ENCODE measurements at places on chromosomes 5 and 9. TPM values are rescaled to one million over a fixed set of nuclear protein-coding genes. Genes with fewer than 3 reads are reported as not detected.

SPATA31D4 gene
- not detected for total RNA-seq

ITGA2 gene
- total RNA-seq, result 5.2 TPM

DNA sequence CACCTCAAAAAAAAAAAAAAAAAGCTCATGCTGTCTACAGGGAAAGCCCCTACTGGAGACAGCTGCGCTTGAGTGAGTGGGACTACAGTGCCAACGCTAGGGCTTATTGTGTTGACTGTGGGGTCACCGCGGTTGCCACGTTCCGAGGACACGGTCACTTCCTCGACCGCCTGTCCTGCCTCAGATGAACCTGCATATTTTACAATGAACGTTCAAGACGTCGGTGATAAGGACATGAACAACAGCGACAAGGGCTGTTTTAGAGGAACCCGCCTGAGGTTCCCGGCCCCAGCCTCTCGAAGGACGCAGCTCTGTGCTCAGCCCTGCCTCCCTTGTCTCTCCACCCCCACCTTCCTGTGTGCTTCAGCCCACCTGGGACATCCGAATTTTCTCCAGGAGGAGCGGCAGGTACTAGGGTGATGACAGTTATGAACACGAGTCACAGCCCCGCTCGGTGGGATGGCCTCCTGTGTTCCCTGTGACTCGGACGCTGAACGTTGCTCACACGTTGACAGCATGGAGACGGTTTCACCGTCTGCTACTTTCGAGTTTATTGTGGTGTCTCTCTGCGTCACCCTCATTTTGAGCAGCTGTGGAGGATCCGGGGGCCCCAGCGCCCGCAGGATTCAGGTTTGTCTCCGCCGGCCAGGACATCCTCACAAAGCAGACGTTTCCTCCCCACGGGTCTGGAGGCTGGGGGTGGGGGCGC is 11.3 kb upstream of the DIPK1B start:
- DNase-seq, result no peak

DNA sequence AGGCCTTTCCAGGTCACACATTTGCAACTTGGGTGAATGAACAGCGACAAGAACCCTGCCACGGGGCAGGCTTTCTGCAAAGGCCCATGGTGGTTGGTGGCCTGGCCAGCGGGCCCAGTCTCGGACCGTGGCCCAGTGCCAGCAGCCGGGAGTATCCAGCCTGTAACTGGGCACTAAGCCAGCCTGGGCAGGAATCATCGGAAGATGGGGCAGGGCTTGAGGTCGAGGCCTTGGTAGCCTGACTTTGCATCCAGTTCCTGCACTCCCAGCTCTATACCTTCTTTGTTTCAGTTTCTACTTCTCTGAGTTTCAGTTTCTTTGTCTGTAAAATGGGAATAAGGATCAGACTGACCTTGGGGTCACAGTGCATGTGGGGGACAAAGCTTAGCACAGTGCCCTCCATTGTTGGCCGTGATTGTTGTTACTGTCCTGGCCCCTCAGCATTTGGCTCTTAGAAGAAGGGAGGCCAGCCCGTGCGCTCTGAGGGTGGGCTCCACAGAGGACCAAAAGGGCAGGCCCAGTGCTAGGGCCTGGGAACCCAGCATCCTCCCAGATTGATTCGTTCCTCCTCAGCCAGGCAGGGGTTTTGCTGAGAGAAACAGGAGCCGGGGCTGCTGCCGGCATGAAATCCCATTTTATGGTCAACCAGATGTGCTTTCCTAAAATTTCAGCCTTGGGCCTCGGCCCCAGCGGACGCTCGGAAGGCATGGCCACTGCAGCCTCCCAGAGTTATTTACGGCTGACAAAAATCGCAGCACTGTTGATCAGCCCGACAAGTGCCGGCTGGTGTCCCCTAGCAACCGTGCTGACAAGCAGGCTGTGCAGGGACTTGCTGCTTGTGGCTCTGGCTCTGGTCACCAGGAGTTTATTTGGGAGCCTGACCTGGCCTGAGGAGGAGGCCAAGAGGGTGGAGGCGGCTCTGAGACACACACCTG is 43.6 kb downstream of the JADE2 start:
- no peak for DNase-seq

DNA sequence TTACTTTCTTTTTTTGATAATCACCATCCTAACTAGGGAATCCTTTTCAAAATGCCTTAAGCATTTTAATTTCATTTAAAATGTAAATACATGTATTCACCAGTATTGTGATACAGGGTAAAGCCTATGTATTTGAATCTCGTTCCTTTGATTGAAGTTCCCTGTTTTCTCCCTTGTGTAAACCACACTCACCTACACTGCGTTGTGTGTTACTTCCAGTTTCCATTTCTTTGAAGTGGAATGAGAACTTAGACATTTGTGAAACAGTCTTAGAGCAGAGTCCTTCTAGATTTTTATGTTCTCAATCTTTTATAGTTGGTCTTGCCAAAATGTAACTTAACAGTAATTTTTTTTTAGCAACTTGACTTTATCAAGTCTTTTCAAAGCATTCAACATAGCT is 101.4 kb downstream of the ZNF462 start:
- no peak for DNase-seq

DNA sequence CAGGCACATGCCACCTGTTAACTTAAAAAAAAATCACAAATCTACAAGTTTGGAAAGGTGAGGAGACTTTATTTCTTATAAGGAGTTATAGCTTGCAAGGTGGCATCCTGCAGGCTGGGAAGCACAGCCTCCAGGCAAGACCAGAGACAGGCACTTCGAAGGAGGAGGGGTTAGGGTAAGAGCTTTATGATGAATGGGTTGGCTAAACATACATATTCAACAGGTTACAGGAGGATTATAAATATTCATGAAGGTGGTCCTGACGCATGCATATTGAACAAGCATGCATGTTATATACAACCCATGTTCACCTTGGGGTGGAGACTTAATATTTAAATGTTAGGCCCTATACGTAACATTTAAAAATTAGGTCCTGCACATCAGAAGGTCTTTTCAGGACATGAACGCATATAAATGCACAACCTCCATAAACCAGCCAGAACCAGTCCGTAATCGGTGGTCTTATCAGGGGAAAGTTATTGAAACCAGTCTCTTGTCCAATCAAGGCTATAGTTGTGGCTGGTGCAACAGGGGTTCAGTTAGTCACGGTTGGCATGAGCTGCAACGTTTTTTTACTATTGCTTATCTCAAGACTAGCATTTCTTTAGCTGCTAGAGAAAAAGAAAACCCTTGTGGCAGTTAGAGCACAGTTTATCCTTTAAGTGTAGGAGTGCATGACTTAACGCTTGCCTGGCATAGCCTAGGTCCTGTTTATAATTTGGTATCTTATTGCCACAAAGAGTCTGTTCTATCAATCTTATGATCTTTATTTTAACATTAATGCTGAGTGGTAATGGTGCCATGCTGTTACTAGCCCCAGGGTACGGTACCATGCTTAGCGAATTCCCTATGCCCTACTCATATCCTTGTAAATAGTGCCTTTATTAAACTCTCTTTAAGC is 72.7 kb downstream of the C9orf57 start:
- DNase-seq, result no peak
